Upper lobe of right lung (tissue), 1 donor: ENCODE measurements at places on chromosomes 2 and 18. TPM values are rescaled to one million over a fixed set of nuclear protein-coding genes. Genes with fewer than 3 reads are reported as not detected.

- no peak overlapping the region for H3K27ac ChIP-seq
- H3K4me3 ChIP-seq = no peak overlapping the region
- peaks cover 46% of the 10 kb centered on the region for H3K4me1 ChIP-seq
- no peaks in the 10 kb centered on the region for H3K36me3 ChIP-seq
- H3K27me3 ChIP-seq = no peaks in the 10 kb centered on the region
- no peak for DNase-seq
Observed at GRCh38 chr2:223941579-223942277, 3.4 kb downstream of the WDFY1 start.

DNA sequence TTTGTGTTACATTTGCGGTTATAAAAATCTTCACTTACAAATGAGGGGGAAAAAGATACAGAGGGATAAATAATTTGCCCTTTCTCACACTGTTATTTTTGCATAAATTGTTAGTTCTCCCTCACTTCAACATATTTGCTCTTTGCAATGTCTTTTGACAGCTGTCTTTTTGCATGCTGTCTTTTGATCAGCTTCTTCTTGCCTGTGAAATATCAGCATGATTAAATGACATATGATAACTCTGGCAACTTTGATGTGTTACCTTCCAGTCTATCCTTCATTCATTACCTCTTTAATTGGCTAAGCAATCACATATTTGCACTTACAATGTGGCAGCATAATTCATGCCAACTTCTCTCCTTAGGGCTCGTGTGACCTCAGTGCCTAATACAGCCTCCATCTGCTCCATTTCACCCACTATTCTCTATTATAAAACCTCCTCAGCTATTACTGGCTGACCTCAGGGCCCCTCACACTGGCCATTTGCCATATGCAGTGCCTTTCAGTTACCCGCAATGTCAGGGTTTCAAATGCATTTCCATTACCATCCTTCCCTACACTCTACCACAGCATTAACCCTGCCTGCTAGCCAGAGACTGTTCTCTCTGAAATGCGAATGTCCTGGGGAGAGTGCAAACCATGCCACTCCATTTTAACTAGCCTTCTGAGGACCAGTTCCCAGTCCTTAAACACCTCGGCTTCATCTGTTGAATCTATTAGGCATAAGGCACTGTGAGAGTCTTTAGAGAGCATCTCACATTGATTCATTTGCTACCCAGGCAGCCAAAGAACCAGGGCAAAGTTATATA lies 1056.6 kb upstream of the CHAC2 start:
- H3K36me3 ChIP-seq = no peaks in the 10 kb centered on the region
- no peaks in the 10 kb centered on the region for H3K27me3 ChIP-seq
- no peak overlapping the region for H3K27ac ChIP-seq

DNA sequence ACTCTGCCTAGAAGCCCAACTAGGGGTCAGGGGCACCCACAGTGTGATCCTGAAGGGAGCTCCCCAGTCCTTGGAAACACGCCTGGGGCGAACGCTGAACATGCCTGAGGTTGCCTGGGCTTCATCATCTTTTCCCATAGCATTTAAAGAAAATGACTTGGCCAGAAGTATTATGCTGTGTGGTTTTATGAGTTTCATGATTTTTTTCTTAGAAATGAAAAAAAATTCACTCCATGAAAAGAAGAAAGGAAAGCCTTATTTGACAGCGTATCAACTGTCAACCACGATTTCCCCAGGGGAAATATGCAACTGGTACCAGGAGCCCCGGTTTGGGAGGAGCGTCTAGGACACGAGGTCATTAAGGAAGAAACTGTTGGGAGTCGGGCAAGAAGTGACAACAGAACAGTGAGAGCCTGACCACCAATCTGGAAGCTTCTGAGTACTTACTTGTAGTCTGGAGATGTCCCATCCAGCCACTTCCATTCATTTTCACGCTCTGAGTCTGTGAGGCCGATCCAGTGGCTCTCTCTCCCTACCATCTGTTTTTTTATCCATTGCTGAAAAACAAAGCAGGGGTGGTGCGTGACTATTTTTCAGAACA lies 63.5 kb upstream of the THOC1 start:
- H3K4me3 ChIP-seq = no peak overlapping the region
- H3K27me3 ChIP-seq = no peaks in the 10 kb centered on the region
- DNase-seq = no peak

- no peak for DNase-seq
- no peaks in the 10 kb centered on the region for H3K27me3 ChIP-seq
- H3K36me3 ChIP-seq = no peaks in the 10 kb centered on the region
Observed at GRCh38 chr18:3584266-3584861, 134.4 kb downstream of the TGIF1 start.

CYS1 gene
- 4.5 TPM for total RNA-seq
